ENCODE measurements at places on chromosomes 12 and 14.

- no peak for DNase-seq
Measured at GRCh38 chr12:4270016-4270830, 3.3 kb upstream of the CCND2 start.

- DNase-seq = no peak
Measured at GRCh38 chr12:131383741-131384543, 326.9 kb upstream of the SFSWAP start.

DNA sequence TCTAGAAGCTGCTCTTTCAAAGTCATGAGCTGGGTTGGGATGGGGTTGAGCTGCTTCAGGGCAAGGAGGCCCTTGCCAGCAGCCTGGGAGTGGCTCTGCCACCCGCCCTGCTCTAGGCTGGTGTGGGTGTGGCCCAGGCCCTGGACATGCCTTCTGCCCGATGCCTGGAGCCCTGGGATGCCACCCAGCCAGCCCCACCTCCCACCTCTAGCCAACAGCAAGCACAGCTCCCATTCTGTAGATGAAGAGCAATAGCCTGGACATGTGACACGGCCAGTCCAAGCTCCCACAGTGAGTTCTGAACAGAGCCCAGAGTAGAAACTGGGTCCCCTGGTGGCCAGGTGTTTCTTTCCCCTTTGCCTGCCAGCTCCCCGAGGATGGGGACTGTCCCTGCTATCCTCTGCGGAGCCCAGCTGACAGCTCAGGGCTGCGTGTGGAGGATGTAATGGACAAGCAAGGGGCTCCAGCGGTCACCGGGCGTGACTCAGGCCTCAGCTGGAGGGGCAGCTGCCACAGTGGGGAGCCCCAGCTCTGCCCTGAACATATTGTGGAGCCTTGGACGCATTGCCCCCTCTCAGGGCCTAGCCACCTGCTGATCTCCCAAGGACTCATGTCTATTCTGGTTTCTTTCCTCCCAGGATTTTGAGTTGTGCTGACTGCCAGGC, 165.2 kb downstream of the TSPAN9 start:
- peak; percentile 13 for DNase-seq

DNA sequence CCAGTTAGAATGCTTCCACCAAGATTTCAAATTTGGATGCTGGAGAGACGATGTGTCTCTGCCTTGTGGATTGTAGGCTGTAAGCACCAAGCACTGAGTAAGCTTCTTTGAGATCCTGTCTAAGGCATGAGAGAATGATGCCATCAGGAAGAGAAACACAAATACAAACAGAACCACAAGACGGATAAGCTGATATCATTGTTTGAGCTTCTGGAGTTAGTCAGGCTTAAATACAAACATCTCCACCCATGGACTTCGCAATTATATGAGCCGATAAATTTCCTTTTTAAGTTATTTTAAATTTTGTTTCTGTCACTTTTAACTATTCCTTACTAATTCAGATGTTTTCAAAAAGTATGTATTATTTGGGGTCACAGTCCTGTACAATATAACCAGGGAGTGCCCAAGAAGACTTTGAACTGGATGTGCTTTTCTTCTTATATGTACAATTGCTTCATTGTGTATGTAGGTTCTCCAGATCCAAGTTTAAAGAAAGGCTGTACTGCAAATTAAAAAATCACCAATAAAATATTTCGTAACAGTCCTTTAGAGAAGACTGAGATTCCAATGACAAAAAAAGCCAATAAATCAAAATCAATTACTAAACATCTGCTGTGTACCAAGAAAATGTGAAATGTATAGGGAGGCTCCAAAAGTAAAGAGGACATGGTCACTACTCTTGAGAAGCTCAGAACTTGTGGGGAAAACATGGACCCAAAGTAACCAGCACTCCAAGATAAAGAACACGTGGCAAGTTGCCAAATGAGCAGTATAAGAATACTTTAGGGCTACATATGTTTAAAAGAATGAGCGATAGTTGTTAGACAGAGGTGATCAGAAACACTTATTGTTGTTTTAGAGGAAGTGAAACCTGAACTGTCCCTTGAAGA, 274.1 kb downstream of the ADAMTS20 start:
- DNase-seq = no peak

DNA sequence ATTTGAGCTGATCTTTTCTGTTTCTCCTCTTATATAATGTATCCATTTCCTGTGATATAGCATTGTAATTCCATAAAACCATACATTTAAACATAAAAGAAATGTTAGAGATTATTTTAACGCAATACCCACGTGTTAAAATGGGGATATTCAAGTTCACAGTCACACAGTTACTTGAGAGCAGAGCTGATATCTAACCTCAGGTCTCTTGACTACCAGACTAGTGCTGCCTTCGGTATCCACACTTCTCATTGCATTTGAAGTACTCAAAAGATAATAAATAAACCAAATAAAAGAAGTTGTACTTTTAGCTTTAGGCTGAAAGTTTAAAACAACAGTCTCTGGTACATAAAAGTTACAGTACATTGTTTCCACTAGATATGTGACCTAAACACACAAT, 2.9 kb downstream of the CLECL1 start:
- no peak for DNase-seq

- DNase-seq = no peak
Measured at GRCh38 chr12:132281038-132281437, 48.4 kb downstream of the GALNT9 start.

- DNase-seq = no peak
Measured at GRCh38 chr14:80669426-80669825, 272.1 kb downstream of the CEP128 start.

DNA sequence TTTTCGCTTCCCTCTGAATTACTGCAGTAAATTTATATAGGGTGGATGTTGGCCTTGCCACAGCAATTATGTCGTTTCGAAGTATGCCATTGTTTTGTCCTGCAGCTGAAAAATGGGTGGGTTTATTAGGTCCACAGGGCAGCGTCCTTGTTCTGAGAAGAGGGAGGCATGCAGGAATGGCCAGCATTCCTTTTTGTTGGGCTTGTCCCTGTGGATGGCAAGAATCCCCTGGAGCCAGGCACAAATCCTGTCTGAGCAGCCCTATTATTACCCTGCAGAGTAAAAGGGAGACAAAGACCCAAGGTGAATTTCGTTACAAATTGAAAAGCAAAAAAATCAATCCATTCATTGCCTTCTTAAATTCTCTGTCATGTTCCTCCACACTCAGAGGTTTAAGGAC, 88.1 kb downstream of the CHST11 start:
- no peak for DNase-seq

GRCh38 chr12:1723721-1724120, 32.9 kb downstream of the ADIPOR2 start:
- DNase-seq = no peak

GRCh38 chr12:82756303-82756702, 69.6 kb downstream of the TMTC2 start:
- no peak for DNase-seq

GRCh38 chr14:105010891-105011291, 10.0 kb downstream of the CDCA4 start:
- no peak for DNase-seq

DNA sequence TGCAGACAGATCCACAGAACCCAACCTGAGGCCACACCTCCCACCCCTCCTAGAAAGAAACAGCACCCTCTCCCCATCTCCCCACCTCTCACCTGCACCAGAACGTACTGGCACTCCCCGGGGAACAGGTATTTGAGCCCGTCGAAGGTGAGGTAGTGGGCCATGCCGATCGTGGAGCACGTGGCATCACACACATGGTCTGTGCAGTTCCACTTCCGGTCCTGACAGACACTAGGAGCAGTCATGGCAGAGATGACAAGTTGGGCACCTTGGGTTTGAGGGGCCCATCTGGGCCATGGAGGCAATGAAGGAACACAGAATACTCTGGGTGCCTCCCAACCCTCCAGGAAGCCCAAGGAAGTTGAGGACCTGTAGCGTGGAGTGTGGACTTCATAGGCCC, 89.5 kb upstream of the ANO2 start:
- DNase-seq = no peak

- DNase-seq = no peak
Measured at GRCh38 chr12:58099476-58099875, 158.1 kb downstream of the ATP23 start.

DNA sequence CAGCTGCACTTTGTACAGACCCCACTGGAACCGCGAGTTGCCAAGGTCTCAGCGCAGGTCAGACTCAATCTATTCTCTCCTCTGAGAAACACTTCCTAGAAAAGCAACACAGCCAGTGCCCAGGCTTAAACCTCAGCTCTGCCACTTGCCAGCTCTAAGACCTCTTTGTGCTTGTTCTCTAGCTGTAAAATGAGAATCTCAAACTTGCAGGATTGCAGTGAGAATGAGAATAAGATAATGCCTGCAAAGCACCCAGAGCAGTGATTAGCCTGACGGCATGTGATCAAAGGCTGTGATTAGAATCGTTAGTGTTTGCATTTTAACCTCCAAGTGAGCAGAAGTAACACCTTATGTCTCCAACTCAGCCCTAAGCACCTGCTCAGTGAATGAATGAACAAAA, 21.3 kb downstream of the ANO2 start:
- no peak for DNase-seq

- no peak for DNase-seq
Measured at GRCh38 chr12:125186471-125187147, 121.4 kb downstream of the AACS start.

DNA sequence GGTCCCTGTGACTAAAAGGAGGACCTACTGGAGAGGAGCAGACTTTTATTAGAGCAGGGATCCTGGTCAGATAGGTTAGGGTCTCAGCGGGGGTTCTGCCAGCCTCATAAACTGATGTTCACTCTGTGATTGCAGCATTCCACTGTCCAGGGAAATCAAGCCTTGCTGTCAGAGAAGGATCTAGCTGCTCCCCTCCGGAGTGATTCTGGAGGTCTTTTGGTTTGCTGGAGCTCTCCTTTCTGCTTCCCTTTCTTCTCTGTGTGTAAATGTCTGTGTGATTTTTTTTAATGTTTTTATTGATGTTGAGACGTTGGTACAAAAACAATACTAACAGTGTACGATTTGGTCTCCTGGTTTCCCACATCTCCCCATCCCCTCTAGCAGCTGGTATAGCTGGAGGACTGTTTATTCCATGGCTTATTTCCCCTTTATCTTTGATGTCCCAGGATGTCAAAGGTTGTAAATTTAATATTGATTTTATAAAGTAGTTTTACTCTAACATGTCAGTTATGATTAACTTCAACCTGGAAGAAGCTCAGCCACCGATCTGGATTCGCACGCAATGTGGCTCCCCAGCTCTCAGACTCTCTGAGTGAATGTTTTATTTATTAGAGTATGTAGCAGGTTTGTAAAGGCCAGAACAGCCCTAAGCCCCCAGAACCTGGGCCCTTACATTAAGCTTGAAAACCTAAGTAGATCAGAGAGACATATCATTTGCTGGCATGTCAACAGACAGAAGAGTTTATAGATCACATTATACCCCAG, 202.3 kb upstream of the G2E3 start:
- DNase-seq = no peak

- DNase-seq = no peak
Measured at GRCh38 chr12:68633614-68634558, 23.2 kb downstream of the RAP1B start.

- no peak for DNase-seq
Measured at GRCh38 chr12:12157424-12157823, 86.7 kb downstream of the BCL2L14 start.

GRCh38 chr12:79546466-79547043, 144.2 kb downstream of the PAWR start:
- no peak for DNase-seq

- no peak for DNase-seq
Measured at GRCh38 chr14:96002498-96002884, 36.7 kb upstream of the C14orf132 start.

DNA sequence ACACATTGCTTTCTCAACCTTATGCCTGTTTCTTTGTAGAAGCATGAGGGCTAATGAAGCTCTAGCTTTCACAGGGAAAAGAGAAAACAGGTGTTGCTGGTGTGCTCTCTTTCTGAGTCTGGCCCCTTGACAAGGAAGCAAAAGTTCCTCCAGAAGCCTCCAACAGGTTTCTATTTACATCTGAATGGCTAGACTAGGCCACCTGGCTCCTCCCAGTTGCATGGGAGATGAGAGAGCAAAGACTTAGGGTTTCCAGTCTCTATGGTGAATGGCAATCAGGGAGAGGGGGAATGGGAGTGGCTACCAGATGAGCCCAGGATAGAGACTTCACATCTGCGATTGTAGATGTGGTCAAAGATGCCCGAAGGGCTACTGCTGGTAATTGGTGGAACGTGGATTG, 138.1 kb upstream of the PLXNC1 start:
- DNase-seq = no peak

All from NCI-H524 treated with DMSO at 0.1 percent for 48 hours (cell line).